ENCODE measurements at places on chromosomes 1 and 21. TPM values are rescaled to one million over a fixed set of nuclear protein-coding genes. Genes with fewer than 3 reads are reported as not detected.

GRCh38 chr1:112000048-112000447 is 10.6 kb upstream of the KCND3 start:
- DNase-seq: no peak

DNA sequence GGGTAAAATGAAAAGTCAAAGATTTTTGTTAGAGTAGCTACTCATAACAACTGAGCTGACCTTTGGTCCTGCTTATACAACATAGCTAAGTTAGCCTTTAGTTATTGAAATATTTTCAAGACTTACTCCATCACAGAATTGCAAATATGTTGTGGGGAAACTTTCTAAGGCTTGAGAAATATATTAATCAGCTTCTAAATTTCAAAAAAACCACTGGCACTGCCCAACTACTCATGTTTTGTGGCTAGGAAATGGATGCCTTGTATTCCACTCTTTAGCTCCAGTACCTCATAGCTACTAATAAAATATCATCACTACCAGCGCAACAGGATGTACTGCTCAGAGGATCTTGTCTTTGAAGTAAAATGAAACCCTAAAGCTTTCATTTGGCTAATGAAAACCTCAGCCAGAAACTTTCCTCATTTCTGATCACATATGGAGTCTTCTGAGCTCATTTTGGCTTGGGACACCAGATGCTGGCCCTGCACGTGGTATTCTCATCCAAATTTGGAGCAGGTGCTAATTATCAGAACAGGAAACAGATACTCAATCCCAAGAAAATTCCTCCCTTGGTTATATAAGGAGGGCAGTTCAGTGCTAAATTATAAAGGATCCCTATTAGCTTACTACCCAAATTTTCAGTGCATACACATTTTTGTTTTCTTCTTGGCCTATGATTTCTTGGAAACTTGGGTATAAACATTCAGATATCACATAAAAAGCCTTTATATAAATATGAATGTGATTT is 690.7 kb downstream of the ADGRL2 start:
- no peak for DNase-seq

DNA sequence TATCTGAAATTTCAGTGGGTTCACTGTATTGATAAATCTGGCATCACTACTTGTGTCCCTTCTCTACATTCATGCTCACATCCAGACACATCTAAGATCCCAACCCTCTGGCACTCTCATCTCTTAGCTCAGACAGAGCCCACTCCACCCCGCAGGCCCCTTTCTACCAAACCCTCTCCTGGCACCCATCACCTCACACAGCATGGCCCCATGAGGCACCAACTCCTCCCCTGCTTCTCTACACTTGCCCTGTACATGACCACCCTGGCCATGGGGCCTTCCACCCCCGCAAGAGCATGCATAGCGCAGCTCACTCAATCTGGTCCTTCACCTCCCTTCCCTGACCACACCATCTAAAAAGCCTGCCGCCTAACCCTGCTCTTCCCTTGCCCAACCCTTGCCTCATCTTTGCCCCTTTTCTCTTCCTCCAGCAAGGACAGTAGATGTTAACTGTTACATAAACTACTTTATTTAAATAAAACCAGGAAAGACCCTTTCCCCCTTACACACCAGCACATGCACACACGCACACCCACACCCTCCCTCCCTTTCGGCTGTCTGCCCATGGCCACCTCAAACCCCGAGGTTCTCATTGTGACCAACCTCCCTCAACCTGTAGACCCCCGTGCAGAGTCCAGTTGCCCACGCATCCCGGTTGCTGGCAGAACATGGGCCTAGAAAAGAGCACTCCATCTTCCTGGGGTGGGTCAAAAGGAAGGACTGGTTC is 15.6 kb downstream of the SH3BP5L start:
- DNase-seq: no peak

DNA sequence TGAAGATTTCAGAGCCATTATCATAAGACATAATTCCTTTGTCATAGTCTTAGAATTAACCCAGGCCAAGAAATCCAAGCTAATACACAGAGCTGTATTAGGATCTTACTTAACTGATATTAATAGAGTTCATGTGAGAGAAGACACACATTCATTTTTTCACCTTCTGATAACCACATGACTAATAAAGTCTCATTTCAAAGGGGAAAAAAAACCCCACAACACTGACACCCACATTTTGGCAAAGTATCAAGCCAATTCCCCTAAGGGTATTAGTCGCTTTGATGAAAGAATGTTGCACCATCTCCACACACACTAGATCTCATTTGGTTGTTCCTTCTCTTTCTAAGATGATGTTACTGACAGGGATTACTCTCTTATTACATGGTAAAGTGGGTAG is 344.4 kb upstream of the ESRRG start:
- DNase-seq: no peak

The CLCA1 gene
- not detected for total RNA-seq

Data from urinary bladder (tissue), 4 donors.